ENCODE measurements at places on chromosomes 5 and 9.

GRCh38 chr5:132856011-132856410 is 10.3 kb downstream of the GDF9 start:
- DNase-seq, result no peak

GRCh38 chr5:113035096-113035495 is 58.5 kb downstream of the DCP2 start:
- DNase-seq, result no peak

- DNase-seq, result no peak
These were observed 40.4 kb upstream of the RASGRF2 start for GRCh38 chr5:80919678-80920196.

DNA sequence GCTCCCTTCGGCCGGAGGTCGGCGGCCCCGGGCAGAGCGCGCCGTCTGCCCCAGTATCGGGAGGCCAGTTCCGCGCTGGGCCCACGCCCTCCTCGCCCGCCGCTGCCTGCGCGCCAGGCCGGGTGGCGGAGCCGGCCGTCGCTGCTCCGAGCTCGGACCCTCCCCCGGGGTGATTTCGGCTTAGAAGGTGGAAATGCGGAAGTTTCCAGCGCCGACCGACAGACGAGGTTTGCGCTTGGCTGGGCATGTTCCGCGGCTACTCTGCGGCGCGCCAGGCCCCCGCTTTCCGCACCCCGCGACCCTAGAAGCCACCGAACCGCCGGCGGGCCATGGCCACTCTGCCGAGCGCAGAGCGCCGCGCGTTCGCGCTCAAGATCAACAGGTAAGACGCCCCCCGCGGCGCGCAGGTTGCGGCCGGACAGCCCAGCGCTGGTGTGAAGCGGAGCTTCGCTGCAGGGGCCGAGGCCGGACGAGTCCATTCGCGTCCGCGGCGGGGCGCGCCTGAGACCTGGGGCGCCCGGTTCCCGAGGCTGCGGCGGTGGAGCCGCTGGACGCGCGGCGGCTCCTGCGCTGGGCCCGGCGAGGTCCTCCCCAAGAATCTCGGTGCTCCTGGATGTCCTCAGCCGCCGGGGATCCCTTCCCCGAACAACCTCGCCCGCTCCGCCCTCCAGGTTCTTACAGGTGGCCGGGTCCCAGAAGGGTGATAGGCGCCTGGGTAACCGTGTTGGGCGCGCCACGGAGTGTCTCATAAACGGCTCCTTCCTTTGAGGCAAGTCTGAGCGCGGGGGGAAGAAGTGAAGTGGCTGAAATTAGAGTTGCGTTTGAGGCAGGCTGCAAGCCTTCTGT is at the start of gene DOCK8:
Gene DOCK8, plus strand, starts transcription at position 218 of the 846 bp plus-strand sequence. Its CDS starts 112 bp downstream, at position 330.
- DNase-seq, result peak; percentile 97

DNA sequence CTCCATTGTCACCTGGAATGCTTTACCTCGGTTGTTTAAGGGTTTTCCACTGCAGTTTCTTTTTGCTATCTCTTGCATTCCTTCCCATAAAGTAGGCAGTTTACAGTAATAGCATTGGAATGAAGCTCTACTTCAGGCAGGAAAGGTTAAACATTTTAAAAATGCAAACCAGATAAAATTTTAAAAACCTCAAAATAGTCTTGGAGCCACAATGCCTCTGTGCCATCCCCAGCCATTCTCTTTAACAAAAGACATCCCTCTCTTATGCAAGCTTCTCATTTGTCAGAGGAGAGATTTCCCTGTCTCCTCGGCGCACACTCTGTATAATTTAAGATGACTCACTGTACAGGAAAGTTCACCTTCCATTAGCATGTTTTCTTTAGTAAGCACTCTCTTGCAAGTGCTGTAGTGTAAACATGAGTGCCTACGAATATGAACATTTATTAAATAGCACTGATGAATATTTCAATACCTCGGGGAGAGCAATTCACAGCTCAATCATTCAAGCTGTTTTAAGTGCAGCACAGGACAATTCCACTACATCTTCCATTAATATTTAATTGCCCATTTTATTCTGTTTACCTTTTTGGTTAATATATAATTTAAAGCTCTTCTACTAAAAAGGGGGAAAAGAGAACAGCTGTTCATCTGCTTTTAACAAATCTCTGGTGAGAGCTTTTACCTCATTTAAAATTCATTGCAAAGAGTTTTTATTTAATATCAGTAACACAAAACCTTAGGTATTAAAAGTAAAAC is 343.6 kb downstream of the SPATA31D1 start:
- DNase-seq, result no peak

- no peak for DNase-seq
These were observed 533.3 kb downstream of the CDH12 start for GRCh38 chr5:22319798-22320197.

DNA sequence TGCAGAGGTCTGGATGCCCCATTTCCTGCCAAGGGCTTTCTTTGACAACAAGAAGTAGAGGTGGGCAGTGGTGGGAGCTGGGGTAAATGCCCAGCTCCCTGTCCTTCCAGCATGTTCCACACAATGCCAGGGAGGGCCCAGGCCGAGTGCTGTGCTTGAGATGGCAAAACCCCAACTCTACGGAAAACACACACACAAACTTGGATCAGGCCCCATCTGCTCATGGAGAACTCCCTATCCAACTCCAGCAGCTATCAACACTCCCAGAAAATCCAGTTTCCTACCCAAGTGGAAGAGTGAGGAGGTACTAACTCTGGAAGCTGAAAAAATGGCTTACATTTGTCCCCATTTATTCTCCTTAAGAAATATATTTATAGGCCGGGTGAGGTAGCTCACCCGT is 61.1 kb upstream of the FUBP3 start:
- DNase-seq, result no peak

DNA sequence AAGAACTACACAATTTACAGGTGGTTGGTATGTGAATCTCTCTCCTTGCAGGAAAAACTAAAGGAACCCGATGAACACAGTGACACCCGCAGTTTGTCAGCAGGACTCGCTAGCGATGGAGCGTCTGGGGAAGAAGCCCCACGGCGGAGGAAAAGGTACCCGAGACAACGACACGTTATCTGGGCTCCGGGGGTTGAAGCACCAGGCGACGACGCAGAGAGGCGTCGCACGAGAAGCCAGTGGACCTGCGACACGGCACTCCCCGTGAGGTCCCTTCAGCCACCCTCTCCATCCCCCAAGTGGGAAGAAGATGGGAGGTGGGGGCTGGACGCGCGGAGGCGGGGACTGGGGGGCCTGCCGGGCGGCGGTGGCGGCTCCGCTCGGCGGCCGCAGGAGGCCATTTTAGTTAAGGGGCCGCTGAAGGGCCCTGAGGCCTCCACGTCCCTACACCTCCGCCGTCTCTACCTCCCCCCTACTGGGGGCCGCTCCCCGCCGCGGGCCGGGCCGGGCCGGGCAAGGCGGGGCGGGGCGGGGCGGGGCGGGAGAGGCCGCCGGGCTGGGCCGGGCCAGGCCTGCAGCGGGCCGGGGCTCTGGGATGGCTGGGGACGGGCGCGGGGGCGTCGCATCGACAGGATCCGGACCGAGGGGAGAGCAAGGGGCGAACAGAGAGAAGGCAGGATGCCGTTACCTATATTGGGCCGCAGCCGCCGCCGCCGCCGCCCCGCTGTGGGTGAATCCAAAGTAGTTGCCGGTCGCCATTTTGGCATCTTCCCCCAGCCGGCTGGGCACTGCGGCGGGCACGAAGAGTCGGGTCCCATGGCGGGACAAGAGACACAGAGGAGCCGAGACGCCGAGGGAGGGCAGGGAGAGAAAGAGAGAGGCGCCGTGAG is 754 bp downstream of the ZFR start:
- DNase-seq, result peak; percentile 89

GRCh38 chr5:87327998-87328397 is 60.3 kb downstream of the RASA1 start:
- no peak for DNase-seq

DNA sequence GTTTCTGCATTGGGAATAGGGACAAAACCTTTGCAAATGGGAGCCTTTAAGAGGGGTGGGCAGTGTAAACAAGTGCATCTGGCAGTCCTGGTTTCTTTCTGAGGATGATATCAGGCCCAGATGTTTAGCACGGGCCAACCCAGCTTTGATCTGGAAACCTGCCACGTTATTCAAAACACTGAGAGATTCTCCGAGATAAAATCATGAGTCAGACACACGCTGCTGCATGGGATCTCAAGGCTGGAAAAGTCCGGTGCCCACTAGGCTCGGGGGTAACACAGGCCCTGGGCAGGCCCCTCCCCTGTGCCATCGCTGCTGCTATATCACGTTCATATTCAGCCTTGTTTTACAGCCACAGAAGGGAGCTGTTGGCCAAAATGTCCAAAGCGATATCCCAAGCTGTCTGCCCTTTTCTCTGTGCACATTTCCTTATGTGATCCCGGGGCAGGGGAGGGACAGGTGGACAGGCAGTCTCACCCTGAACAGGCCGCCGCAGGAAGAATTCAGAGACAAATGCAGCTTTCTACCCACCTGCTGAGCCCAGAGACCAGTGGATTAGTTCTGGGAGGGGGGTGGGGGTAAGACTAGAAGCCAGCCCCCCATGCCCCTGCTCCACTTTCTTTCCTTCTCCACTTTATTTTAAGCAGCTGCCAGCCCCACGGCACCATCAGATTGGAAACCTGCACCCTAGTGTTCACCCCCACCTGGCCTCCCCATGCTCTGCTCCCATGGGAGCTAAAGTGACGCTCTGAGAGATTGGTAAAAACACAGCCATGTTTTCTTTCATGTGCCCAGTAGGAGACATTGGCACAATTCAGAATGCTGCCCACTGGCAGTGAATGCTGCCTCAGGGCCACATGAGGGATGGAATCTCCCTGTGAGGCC is 63.1 kb downstream of the TMOD1 start:
- DNase-seq, result peak; percentile 42

DNA sequence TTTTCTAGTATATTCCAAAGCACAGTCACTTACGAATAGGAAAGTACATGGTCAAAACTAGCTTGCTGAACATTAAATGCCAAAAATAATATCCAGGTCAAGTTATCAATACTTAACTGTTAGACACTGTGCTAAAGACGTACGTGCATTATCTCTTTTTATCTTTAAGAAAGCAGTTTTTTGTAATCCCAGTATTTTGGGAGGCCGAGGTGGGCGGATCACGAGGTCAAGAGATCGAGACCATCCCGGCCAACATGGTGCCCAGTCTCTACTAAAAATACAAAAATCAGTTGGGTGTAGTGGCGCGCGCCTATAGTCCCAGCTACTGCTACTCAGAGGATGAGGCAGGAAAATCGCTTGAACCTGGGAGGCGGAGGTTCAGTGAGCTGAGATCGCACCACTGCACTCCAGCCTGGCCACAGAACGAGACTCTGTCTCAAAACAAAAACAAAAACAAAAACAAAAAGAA is 2.7 kb upstream of the HSPA5 start:
- DNase-seq, result no peak

DNA sequence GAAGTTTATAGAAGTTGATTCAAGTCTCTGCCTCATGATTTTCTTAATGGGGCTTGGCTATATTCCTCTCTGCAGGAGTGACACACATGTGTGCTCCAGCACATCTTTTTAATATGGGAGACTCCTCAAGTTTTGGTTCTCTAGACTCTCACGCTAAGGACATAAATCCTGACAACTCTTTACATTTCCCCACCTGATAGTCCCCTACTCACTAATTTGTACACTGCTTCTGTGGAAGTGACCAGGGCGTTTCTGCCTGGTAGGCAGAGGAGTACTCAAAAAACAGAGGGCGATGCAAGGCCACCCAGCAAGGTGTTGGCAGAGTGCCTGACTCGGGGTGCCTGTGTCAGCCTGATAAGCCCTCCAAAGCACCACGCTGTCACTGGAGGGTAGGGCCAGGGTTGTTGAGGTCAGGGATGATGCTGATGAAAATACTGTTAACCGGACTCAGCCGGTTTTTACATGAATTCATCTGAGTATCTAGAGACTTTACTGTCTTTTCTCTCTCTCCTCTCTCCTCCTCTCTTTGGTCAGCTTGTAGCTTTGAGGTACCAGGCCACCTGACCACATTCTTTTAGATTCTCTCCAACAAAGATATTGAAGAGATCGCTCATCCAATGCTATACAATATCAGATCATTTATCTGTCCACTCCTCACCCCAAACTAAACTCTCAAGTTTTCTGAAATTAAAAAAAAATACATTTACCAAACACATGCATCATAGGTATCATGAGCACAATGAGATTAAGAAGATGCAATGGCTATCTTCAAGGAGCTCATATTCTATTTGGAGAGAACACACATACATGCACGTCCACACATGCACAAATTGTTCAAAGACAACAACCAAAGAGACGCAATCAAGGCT is 205.2 kb downstream of the PIK3R1 start:
- peak; percentile 86 for DNase-seq

DNA sequence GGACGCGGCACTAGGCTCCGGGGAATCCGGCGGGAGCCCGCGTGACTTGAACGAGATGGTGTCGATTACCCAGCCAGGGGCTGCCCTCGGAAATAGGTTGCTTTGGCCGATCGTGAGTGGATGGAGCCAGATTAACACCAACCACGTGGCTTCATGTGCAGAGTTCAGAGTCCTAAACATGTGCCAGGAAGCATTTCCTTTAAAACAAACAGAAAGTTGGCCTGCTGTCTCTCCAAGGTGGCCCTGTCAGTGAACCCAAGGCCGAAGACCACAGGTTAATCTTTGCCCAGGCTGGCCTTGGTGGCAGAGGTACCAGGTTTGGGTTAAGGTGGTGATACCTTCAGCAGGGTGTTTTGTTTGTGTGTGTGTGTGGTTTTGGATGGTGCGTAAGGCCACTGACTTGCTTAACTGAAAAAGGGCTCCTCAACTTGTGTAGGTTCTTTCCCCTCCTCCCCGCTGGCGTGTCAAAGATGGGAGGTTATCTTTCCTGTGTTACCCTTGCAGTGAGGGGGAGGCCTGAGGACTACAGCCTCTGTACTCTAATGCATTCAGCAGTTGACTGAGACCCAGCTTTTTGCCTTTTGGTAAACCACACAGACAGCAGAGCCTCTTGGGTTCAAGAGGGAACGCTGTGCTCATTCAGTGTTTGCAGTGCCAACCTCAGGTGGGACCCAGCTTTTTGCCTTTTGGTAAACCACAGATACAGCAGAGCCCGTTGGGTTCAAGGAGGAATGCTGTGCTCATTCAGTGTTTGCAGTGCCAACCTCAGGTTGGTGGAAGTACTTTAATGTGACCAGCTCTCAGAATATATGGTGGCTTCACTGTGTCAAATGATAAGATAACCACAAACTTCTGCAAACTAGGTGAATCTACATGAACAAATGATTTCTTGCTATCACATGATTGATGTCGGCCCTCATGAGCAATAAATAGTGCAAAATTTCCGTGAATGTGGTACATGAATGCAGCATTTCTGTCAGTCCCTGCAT is 1.4 kb downstream of the IQGAP2 start:
- DNase-seq, result peak; percentile 75

DNA sequence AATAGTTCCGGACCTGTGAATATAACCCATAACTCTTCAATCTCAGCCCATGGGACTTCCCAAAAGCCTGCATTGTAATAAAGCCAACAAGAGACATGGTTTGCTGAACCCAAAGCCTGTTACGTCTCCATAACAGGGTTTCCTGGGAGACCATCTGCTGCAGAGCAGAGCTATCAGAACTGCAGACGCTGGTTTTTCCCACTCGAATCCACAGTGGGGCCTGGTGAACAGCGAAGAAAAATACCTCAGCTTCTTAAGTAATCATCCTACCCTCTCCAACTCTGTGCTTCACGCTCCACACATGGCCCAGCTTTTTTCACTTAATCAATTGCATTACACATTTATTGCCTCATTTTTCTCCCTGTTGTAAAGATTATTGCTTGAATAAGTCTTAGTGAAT is 409.5 kb upstream of the GRIA1 start:
- no peak for DNase-seq

GRCh38 chr9:135363596-135363995 is 116.0 kb upstream of the PPP1R26 start:
- no peak for DNase-seq

Data from spleen (tissue), 13 donors.